ENCODE measurements at places on chromosomes 7 and 10. TPM values are rescaled to one million over a fixed set of nuclear protein-coding genes. Genes with fewer than 3 reads are reported as not detected.

- DNase-seq = no peak
These were observed 73.1 kb downstream of the ADCYAP1R1 start for GRCh38 chr7:31125171-31125570.

The DNAAF5 gene
- polyA plus RNA-seq = 36.2 TPM

- no peak for DNase-seq
These were observed 15.0 kb downstream of the ASB13 start for GRCh38 chr10:5651388-5651764.

The TRPV5 gene
- 2.7 TPM for polyA plus RNA-seq

The ZNF425 gene
- polyA plus RNA-seq = 7.2 TPM

The NKX1-2 gene
- polyA plus RNA-seq = not detected
